ENCODE measurements at places on chromosomes 1 and 21.

GRCh38 chr1:100229681-100230443, 19.8 kb downstream of the DBT start:
- no peak for DNase-seq

DNA sequence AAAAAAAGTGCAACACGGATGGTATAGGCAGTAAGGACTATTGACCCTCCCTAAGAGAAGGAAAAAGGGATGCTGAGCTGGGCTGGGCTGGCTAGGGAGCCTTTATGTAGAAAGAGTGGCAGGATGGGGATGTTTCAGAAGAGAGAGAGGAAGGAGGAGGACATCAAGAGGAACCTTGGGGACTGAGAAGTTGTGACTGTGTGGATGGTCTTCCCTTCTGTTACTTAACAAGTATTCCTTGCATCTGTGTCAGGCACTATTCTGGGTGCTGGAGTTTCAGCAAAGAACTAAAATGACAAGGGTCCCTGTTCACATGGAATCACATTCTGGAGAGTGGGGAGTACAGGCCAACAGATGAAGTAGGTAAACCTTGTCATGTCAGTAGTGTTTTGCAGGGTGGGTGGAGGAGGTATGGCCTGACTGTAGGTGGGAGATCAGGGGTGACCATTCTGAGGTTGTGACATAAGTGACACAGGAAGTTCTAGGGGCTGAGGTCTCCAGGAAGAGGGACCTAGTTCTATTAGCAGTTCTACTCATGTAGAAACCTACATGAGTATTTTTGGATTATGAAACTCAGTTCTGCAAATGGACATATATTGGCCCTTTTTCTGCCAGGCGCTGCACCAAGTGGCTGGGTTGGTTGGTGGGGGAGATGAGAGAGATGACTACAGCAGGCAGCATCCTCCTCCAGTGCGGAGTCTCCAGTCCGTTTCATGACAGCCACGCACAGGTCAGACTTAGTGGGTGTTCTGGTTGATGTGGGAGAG, 53.8 kb downstream of the PRDM2 start:
- no peak for DNase-seq

DNA sequence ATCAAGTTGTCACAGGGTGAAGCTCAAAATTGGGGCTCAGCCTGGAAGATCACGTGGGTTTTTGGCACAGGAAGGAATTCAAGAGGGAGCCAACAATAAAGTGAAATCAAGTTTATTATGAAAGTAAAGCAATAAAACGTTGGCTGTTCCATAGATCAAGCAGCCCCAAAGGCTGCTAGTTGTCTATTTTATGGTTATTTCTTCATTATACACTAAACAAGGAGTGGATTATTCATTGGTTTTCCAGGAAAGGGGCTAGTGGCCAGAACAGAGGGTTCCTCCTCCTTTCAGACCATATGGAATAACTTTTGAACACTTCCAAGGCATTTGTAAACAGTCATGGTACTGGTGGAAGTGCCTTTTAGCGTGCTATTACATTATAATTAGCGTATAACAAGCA, 723.5 kb upstream of the ADAMTS5 start:
- DNase-seq, result no peak

- peak; percentile 49 for DNase-seq
Measured at GRCh38 chr21:32459972-32460371, 47.5 kb downstream of the EVA1C start.

- peak; percentile 42 for DNase-seq
Measured at GRCh38 chr1:246394121-246394520, 113.0 kb downstream of the SMYD3 start.

DNA sequence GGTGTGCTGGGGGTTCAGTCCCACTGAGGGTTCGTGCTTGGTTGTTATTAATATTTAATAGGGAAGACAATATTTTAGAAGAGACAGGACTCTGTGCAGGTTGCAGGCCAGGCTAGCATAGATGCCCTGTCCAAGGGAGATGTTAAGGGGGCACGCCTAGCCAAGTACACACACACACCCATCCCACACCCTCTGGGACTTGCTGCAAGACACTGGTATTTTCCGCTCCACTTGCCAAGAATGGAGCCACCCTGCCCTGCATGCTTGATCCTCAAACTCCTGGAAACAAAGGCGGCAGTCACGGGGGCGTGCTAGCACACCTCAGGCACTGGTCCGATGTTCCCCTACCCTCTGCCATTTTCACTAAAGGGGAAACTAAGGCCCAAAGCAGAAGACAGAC, 99.1 kb downstream of the MRPL37 start:
- no peak for DNase-seq

DNA sequence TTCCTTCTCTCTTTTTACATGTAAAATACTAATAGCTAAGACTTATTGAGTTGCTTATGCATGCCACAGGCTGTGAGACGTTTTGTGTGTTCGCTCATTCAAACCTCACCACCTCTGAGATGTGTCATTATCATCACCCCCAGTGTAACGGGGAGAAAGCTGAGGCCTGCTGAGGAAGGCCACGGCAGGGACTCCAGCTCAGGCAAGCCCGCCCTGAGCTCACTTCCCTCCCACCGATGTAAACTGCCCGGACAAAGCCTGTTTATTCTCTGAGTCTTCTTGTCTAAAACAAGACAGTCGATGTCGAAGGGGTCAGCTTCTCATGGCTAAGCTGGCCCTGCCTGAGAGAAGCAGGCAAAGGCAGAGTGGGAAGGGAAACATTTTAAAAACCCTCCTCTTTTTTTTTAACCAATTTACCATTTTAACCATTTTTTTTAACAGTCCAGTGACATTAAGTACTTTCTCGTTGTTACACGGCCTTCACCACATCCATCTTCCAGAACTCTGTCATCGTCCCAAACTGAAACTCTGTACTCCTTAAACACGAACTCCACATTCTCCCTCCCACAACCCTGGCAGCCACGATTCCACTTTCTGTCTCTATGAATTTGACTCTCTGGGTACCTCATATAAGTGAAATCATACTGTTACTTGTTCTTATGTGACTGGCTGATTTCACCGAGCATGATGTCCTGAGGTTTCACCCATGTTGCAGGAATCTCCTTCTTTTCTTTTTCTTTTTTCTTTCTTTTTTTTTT, 204.8 kb upstream of the GALNT2 start:
- peak; percentile 13 for DNase-seq

DNA sequence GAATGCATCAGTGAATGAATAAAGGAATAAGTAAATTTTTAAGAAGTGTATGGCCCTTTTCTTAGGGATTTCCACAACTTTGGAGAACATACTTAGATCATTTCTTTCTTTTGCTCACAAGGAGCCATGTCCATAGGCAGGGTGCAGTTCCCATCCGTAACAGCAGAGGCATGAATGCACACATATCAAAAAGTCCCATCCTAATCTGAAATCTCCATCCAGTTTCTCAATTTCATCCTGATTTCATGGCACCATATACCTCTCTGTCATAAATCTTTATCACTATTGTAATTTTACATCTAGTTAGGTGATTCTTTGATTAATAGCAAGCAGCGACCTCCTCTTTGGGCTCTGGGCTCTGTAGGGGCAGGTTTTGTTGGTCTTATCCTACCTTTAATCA, 359.2 kb downstream of the RRAGC start:
- DNase-seq, result peak; percentile 31

GRCh38 chr1:3695326-3696217, 43.3 kb downstream of the TP73 start:
- DNase-seq, result peak; percentile 49

GRCh38 chr1:211944733-211945500, 90.4 kb downstream of the INTS7 start:
- peak; percentile 27 for DNase-seq

GRCh38 chr1:59016390-59016789, 232.5 kb upstream of the JUN start:
- DNase-seq, result peak; percentile 51

DNA sequence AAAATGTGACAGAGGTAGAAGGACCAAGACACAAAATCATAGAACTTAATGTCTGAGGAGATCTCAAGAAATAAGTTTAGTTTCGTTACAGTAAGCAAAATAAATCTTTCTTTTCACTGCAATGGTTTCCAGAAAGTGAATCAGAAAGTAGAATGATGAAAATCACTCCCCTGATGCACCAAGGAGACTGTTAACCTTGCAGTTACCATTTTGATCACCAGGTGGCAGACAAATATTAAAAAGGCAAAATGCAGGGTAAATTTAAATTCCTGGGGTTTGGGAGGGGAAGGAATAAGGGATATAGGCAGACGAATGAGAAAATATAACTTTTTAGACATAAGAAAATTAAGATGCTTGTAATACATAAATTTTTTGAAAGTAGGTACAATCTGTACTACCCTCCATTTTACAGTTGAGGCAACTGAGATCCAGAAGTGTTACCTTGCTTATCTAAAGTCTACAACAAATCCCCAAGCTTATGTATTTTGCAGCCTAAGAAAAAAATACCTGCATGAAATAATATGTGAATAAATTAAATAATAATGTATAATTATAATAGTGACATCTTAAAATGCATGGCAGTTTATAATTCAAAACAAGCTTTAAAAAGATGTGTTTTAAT, 253.2 kb downstream of the CRB1 start:
- peak; percentile 63 for DNase-seq

GRCh38 chr1:41371630-41372599, 10.7 kb downstream of the FOXO6 start:
- no peak for DNase-seq

GRCh38 chr1:212624976-212625501, 16.5 kb downstream of the ATF3 start:
- DNase-seq, result no peak

GRCh38 chr1:198575292-198575691, 34.8 kb upstream of the ATP6V1G3 start:
- no peak for DNase-seq

DNA sequence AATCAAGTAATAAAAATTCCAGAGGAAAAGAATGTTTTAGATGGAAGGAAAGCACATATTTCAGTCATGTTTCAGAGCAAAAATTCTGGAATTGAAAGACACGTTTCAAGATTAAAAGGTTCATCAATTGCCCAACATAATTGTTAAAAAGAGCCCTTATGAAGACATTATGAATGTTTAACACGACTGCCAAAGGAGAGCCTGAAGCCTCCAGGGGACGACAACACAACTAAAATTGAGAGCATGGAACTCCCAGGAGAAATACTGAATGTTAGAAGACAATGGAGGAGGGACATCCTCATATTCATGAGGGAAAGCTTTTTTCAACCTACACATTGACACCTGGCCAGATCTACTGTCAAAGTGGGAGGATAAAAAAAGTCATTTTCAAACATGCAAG, 16.0 kb downstream of the OR2T11 start:
- DNase-seq, result no peak

- no peak for DNase-seq
Measured at GRCh38 chr1:241823925-241824324, 24.1 kb upstream of the EXO1 start.

DNA sequence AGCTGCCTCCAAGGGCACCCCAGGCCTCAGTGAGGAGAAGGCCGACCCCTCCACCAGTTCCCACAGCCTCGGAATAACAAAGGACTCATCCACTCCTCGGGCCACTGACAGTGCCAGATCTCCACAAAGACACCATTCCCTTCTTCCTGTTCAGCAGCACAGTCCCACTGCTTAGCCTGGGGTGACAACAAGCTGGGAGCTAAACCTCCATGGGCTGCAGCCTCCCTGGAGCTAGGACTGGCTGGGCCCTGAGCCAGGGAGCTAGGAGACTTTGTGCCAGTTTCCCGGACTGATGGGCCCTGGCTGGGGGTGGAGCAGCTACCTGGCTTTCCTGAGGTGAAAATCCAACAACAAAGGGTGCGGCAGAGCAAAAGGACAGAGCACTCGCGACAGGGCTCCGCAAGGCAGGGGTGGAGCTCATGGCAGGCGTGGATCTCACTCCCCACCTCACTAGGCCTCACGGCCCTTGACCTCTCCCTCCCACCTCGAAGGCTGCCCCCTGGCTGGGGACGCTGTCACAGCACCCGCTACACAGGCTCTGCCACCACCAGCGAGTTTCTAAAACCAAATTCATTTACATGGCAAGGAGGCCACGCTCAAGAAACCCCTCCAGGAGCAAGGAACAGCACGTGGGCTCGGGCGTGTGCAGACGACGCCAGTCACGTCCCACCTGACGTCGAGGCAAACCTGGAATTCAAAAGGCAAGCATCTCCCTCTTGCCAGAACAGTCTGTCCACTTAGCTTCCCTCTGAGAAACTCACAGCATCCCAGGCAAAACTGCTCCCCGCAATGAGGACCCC, 13.8 kb downstream of the SLC35E2B start:
- DNase-seq, result no peak

- no peak for DNase-seq
Measured at GRCh38 chr1:44543064-44543744, 131.1 kb downstream of the TMEM53 start.

DNA sequence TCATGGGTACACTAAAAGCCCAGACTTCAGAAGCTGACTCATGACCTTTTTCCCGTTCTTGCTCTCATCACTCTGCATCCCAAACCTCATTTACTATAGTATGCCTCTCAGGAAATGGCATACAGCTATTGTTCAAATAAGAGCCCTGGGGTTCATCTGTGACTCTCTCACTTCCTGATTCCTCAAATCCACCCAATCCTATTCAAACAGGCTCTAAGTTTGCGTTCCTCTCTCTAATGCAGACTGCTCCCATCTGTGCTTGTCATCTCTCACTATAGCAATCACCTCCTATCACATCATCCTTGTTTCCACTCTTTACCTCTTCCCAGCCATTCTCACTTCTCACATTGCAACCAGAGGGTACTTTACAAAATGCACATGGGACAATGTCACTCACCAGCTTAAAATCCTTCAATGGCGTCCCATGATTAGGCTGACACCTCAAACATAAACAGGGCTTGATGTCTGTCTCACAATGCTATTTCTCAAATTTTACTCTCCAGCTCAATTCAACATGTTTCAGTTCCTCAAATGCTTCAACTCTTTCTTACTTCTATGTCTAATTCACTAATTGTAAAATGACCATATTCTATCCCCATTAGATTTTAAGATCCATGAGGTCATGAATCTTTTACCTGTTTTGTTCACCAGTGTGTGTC, 408.4 kb downstream of the NTNG1 start:
- DNase-seq, result no peak

GRCh38 chr1:156755527-156755950, 4.1 kb upstream of the HDGF start:
- DNase-seq, result no peak

- peak; percentile 67 for DNase-seq
Measured at GRCh38 chr1:198577444-198577843, 37.0 kb upstream of the ATP6V1G3 start.

DNA sequence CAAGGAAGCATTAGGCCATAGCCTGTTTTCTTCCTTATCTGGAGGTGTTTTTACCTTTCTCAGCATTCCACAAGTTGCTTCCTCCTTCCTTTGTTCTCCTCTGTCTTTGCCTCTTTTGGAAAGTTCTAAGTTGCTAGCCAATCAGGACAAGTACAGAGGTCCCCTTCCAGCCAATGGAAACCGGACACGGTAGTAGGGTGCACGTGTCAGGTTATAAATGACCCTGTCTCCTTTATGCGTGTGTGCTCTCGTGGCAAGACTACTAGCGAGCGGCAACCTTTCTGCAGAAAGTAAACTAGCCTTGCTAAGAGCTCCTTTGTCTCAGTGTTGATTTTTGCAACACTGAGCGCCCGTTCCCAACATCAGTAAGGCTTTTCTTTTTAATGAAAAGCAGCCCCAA, 1.5 kb upstream of the ACADM start:
- no peak for DNase-seq

DNA sequence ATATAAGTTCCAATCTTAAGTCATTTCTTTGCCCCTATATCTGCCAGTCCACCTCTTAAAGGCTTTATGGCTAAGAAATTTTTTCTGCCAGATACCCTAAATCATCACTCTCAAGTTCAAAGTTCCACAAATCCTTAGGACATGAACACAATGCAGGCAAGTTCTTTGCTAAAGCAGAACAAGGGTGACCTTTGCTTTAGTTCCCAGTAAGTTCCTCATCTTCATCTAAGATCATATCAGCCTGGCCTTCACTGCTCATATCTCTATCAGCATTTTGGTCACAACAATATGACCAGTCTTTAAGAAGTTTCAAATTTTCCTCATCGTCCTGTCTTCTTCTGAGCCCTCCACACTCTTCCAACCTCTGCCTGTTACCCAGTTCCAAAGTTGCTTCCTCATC, 402.2 kb upstream of the RUNX1 start:
- no peak for DNase-seq
